ENCODE measurements at places on chromosomes 1 and 21. TPM values are rescaled to one million over a fixed set of nuclear protein-coding genes. Genes with fewer than 3 reads are reported as not detected.

Gene GJA5
- 25.7 TPM for total RNA-seq

Gene PODN
- total RNA-seq: 86.3 TPM

Gene PLPP3
- 112 TPM for total RNA-seq

Gene AADACL4
- not detected for total RNA-seq

Gene PLCH2
- 0.55 TPM for total RNA-seq

Gene RGS18
- 7.3 TPM for total RNA-seq

DNA sequence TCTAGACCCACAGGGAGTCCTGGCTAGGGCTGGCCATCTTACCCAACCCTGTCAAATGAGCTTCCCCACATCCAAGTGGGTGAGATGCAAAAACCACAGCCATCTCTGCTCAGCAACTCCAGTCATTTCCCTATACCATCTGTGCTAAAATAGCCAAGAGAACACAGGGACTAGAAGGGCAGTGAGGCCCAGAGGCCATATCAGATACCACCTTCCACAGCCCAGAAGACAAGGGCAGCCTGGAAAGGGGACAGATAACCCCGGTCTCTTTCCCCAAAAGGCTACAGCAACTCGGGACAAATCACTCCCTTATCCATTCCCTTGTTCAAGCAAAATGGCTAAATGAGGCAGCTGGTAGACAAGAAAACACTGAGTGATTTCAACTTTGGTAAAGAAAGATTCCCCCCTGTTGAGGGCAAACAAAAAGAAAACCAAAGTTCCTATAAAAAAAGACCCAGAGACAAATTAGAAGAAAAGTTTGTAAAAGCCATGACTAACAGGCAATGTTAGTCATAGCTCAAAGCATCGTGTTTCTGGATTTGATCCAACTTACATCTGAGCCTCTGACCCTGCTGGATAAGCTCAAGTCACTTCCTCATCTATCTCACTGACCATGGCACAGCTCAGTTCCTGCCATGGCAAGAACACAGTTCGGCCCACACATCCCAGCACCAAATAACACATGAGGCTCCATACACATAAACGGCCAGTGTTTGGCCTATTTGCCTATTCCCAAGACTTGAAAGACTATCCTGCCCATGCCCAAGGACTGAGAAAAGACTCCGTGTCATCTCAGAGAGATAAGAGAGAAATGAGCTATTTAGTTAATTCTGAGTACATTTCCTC lies 3.1 kb downstream of the LAMB3 start:
- DNase-seq: no peak

DNA sequence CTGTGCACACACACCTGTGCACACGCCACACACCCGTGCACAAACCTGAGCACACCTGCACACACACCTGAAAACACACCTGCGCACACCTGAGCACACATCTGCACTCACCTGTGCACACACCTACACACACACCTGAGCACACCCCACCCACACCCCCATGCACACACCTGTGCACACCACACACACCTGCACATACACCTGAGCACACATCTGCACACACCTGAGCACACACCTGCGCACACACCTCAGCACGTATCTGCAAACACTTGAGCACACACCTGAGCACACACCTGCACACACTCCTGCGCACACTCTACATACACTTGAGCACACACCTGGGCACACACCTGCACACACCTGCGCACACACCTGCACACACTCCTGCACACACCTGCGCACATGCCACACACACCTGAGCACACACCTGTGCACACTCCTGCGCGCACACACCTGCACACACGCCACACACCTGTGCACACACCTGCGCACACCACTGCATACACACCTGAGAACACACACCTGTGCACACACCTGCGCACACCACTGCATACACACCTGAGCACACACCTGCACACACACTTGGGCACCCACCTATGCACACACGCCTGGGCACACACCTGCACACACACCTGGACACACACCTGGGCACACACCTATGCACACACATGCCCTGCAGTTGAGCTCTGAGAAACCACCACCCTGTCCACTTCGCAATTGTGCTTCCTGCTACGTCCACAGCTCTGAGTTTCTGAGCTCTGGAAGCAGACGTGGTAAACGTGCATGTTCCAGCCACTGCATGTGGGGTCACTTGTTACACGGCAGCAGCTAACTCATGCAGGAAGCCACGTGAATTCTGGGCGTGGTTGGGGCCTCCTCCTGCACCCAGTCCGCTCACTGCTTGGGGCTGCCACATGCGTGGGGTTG lies 8.0 kb upstream of the C1orf159 start:
- DNase-seq: no peak

GRCh38 chr1:244150665-244151064 lies 99.6 kb downstream of the ZBTB18 start:
- DNase-seq: no peak

DNA sequence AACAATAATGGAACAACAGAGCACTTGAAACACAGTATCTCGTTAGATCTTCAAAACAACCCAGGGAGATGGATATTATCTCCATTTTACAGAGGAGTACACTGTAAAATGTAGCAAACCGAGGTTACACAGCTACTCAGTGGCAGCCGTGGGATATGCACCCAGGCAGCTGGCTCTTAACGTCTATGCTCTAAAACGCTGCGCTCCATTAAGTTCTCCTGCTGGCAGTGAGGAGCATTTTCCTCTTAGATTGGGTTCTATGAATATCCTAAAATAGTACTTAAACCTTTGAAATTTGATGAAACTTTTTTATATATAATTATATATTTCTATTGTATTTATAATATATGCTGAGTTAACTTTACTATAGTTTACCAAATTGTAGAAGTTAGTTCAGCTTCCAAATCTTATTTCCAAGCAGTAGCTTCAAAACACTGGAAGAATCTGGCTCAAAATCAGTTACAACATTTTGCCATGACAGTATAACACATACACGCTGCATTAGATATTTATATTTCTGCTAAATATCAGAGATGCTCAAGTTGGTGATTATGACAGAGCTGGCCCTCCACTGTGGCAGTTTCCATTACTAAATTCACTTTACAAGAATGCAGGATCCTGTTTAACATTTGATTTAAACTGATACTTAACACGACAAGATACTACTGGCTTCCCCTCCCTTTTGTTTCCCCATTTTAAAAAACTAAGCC lies 49.5 kb downstream of the TGFBR3 start:
- no peak for DNase-seq

GRCh38 chr1:100037927-100038659 lies 68.3 kb downstream of the SLC35A3 start:
- peak; percentile 97 for DNase-seq

DNA sequence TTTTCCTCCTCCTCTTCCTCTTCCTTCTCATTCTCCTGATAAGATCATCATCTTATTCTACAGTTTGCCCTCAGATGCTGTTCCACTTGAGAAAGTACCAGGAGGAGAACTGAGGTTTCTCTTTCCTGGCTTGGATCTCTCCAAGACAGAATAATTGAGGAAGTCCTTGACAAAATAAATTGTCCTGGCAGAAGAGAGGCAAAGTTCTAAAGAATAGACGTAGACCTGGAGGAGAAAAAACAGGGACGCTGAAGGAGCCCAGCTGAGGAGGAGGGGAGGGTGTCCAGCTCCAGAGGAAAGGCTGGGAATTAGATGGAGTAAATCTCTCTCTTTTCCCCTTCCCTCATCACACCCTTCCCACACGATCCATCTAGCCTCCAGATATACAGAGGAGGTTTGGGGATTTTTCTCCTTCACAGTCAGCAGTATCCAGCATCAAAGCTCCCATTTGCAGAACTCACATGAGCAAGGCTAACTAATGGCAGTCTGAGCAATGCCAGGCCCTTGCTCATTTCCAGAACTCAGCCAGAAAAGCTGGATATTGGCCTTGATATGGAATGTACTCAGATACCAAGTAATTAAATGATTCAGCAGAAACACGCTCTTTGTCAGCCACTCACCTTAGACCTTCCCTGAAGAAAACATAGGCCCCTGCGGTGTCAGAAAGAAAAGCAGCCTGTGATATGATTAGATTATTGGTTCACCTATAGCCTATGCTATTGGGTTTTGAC lies 5.1 kb upstream of the GNG12 start:
- no peak for DNase-seq

GRCh38 chr1:47184822-47185677 lies 4.8 kb downstream of the PDZK1IP1 start:
- DNase-seq: peak; percentile 79

Measured in mesenteric fat pad (tissue), 1 donor.